ENCODE measurements at places on chromosomes 2 and 18.
A peak's percentile ranks its signal among the peaks of the same experiment; 100 is the strongest.

DNA sequence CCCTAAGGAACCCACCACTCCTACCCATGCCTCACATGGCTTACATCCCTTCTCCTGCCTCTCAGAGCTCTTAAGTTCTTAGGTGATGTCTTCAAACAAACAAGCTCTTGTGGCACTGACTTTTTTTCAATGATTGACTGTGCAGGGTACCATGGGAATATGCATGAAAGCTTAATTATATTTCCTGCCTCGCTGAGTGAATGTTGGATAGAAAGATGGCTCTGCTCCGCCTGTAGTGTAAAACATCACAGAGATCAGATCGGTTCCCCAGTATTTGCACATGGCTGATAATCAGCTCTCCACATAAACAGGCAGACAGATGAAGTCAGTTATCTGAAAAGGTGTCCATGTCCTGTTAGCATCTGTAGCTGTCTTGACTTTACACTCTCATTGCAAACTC is 820.8 kb downstream of the TDRD15 start:
- DNase-seq: no peak

- DNase-seq: peak; percentile 11
Measured at GRCh38 chr2:171723716-171724683, 36.7 kb downstream of the DYNC1I2 start.

GRCh38 chr2:134499307-134499926 is 219.4 kb downstream of the TMEM163 start:
- DNase-seq: no peak

- no peak for DNase-seq
Measured at GRCh38 chr2:100894105-100894795, 74.3 kb downstream of the NPAS2 start.

DNA sequence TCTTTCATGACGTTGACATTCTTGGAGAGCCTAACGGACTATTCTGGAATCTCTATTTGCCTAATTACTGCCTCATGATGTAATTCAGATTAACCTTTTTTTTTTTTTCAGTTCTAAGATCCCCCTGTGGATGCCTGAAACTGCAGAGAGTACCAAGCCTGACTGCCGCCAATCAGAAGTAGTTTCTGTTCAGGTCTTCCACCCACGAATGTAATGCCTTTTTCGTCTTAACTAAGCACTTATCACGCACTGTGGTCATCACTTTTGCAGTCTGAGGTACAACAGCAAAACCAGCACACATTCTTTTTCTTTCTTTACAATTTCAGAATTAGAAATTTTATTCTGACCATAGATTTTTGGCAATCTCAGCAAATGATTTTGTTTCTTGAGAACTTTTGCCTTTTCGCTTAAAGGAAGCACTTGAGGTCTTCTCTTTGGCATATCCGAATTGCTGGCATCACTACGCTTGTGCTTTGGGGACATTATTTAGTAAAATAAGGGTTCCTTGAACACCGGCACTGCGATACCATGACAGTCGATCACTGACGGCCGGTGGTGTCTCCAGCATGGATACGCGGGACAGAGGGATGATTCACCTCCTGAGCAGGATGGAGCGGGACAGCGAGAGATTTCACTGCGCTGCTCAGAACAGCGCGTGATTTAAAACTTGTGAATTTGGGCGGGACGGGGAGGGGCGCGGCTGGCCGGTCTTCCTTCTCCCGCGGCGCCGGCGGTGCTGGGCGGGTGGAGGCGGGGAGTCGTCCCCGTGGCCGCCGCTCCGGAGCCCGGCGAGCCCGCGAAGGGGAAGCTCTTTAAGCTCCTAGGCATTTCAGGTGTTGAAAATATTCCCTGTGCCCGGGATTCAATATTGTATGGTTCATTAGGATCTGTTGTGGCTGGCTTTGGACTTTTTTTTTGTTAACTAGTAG is 32.0 kb upstream of the GPR55 start:
- peak; percentile 36 for DNase-seq

DNA sequence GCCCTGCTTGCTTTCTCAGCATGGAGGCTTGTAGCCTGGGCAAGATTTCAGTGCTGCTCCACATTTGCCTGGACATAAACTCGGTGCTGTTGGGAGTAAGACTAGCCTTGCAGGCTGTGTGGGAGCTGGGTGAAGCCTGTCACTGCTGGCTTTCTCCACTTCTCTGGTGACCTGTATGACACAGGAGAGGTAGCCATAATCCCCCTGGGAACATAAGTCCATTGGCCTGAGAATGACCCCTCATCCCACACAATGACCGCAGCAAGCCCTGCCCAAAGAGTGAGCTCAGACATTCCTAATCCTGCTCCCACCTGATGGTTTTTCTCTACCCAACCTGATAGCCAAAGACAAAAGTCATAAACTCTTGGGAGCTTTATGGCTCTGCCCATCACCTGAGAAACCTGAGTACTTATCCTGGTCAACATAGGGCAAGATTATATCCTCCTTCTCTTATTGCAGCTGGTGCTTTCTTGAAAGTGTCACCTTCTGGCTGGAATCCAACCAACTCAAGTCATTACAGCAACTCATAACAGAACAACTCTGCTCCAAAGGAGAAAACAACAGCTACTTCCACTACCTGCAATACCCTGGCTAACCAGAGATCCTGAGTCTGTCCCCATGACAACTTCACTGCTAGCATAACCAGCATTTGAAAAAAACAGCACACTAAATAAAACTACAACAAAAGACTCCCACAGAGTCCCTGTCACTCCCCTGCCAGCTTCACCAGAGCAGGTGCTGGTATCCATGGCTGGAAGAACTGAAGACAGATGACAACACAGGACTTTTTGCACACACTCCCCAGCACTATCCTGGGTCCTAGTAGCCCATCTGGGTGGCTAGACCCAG is 834.4 kb upstream of the DDX18 start:
- DNase-seq: no peak

GRCh38 chr2:66201242-66201641 is 233.7 kb upstream of the MEIS1 start:
- no peak for DNase-seq

DNA sequence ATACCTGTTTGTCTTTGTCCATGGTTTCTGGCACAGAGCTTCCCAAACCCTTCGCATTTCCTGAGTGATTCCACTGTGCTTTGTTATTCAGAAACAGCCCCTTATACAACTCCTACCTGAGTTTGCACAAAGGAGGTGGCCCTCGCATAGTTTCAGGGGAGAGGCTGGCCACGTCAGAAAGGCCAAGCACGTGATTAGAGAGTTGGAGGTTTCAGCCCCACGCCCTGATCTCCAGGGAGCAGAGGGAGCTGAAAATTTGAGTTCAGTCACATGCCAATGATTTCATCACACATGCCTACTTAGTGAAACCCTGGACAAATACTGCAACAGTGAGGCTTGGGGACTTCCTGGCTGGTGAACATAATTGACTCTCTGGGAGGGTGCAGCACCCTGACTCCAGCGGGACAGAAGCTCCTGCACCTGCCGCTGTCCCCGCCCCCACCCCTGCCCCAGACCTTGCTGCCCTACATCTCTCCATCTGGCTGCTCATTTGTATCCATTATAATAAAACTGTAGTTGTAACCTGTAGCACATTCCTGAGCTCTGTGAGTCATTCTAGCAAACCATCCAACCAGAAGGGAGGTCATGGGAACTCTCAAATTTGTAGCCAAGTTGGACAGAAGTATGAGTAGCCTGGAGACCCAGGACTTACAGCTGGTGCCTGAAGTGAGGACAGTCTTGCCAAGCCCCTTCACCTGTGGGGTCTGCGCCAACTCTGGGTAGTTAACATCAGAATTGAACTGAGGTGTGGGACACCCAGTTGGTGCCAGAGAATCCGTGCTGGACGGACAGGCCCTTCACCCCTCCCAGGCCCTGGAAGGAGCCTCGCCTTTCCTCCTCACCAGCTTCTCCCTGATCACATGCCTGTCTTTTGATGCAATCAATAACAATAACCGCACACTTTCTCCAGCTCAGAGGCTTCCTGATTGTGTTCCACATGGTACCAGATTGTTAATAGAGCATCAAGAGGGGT is 224.3 kb downstream of the ANAPC1 start:
- peak; percentile 64 for DNase-seq

GRCh38 chr2:172350839-172351479 is 76.4 kb upstream of the ITGA6 start:
- DNase-seq: no peak

GRCh38 chr2:43488737-43489136 is 107.1 kb downstream of the THADA start:
- no peak for DNase-seq

DNA sequence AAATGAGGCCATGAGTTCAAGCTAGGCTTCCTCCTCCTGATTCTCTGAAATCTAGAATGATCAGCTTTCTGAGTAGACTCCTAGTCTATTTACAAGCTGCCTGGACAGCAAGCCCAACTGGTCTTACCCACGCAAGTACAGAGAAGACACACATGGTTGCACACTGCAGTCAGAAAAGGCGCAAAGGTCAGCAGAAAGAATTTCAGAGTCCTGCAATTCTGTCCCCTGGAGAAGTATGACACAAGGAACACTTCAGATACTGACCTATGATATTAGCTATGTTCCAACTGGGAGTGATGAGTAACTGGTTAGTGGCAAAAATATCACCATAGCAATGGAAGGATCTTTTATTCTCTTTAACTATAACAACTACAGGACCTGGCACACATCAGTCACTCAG is 336.1 kb upstream of the PKDCC start:
- DNase-seq: no peak

DNA sequence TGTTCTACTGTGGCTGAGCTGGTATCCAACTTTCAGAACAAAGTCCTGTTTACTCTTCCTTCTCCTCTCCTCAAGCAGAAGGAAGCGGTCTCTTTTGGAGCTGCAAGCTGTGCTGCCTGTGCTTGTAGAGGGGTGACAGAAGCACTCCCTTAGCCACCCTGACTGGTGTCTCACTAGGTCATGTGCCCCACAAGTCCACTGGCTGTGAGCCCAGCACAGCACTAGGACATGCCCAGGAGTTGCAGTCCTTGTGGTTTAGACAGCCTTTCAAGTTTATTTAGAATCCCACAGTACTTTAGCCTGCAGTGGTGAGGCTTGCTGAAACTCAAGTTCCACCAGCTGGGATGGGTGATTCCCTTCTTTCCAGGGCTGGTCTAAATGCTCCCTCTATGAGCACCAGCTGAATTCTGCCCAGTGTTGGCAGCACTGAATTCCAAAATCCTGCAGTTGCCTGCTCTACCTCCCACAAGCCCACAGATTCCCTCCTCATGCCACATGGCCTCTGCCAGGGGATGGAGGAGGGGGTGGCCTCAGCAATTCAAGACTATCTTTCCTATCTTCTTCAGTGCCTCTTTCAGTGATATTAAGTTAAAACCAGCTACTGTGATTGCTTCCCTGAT is 61.2 kb downstream of the CCDC85A start:
- no peak for DNase-seq

DNA sequence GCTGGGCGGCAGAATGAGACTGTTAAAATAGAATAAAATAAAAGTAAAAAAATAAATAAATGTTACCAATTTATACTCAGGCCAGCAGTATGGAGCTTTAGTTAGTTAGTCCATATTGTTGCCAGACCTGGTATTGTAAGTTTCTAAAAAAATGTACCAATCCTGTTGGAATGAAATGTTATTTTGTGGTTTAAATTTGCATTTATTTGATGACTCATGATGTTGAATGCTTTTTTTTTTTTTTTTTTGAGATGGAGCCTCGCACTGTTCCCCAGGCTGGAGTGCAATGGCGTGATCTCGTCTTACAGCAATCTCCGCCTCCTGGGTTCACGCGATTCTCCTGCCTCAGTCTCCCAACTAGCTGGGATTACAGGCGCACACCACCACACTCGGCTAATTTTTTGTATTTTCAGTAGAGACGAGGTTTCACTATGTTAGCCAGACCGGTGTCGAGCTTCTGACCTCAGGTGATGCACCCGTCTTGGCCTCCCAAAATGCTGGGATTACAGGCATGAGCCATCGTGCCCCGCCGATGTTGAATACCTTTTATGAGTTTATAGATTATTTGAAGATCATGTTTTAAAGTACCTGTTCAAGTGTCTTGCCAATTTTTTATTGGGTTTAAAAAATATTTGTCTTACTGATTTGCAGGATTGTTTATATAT is 5.7 kb upstream of the PTPRN start:
- no peak for DNase-seq

DNA sequence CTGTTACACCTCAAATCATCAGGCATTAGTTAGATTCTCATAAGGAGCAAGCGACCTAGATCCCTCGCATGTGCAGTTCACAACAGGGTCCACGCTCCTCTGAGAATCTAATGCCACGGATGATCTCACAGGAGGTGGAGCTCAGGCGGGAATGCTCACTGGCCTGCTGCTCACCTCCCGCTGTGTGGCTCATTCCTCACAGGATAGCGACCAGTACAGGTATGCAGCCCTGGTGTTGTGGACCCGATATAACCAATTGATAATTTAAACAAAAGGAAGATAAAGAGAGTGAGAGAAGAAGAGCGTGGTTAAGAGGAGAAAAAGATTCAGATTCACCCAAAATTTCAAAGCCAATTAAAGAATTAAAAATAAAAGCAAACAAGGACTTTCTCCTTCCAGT is 20.8 kb downstream of the TLK1 start:
- DNase-seq: no peak

GRCh38 chr2:85419009-85419675 is 628 bp downstream of the SH2D6 start:
- DNase-seq: no peak

DNA sequence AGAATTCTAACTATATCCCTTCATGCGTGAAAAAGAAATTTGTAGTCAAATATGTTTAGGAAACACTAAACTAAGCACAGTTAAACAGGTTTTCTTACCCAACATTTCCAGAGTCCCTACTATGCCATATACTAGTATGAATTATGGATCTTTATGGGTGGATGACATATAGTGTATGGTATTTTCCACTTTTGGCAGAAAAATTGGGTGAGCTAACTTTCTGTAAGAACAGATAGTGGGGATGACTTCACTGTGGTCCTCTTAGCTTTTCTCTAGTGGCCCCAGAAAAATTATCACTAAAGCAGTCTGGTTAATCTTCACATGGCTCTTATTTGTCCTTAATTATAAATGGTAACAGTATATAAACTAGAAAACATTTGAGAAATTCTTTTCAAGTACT is 240.0 kb upstream of the GULP1 start:
- DNase-seq: no peak

GRCh38 chr2:118850168-118850900 is 2.9 kb upstream of the EN1 start:
- DNase-seq: no peak

- no peak for DNase-seq
Measured at GRCh38 chr2:221671515-221671914, 99.4 kb upstream of the EPHA4 start.

DNA sequence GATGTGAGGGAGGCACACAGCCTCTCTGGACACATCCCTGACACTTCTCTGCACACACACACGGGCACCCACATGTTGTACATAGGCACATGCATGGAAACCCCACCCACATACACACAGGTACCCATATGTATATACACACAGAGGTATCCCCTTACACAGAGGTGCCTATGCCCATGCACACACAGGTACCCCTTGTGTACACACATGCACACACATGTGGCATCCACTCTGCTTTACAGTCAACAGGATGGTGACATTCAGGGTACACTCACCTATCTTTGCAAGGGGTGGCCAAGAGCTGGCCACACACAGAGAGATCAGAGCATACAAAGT is 59.5 kb downstream of the FAM168B start:
- DNase-seq: no peak
